Stimulated activated CD8-positive, alpha-beta memory T cell treated with anti-CD3 and anti-CD28 coated beads, Interleukin-4, amount 100 ng/mL, for 4 hours (primary cell): ENCODE measurements at places on chromosomes 3 and 15.

DNA sequence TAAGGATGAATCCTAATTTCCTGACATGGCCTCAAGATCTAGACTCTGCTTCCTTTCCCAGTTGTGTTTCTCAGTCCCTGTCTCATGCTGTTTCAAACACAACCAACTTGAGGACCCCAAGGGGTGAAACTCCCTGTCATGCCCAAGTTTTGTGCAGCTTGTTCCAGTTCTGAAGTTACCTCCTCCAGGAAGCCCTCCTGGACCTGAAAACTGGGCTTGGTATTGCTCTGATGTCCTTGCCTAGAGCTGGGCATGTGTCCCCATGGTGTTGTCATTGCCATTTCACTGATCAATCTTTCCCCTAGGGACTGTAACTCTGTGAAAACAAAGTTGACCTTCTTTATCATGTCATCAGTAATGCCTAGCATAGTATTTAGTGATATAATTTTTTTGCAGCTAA is 6.1 kb upstream of the LMOD3 start:
- no peak for DNase-seq

- DNase-seq, result no peak
These were observed 74.6 kb upstream of the ACAD9 start for GRCh38 chr3:128804811-128805155.

DNA sequence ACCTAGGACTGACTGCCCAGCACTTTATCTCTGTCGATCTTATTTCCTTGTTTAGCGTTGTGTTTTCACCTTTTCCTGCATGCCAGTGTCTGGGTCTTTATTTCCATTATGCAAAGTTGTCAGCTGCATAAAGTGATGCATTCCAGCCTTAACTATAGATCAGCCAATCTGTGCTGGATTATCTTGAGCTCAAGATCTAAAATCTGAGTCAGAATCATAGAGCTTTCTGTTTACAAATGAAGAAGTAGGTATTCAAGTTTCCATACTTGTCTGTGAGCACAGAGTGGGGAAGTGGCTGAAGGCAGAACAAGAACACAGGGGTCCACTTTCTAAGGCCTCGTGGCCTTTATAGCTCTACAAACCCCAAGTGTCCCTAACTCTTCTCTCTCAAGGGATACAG is 82.4 kb upstream of the PLCL2 start:
- no peak for DNase-seq

- no peak for DNase-seq
These were observed 373.1 kb upstream of the WNT5A start for GRCh38 chr3:55860049-55860721.

DNA sequence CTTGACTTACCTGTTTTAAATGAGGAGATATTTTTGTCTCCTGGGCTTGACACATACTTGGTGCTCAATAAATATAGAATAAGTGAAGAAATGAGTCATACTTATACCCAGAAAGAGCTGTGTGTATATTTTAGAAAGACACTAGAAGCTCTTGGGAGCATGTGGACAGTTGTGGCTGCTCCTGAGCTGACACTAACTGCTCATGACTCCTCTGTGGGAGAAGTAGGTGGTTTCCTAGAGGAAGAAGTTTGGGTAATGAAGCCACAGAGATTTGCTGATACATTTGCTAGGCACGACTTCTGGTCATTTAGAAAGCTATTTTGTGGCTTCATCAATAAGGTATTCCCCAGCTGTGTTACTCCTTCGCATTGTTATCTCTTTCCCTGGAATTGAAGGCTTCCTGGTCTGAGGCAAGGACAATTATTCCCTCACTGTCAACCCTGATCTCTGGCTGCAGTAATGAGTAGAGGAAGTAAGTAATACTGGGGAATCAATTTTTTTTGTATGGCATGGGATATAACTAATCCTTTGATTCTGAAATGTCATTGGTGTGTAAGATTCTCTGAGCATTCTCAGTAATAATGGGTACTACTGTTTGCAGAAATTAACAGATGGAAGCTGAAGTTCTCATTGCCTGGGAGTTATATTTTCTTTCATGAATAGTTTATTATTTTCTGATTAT is 79.6 kb upstream of the DCBLD2 start:
- no peak for DNase-seq

DNA sequence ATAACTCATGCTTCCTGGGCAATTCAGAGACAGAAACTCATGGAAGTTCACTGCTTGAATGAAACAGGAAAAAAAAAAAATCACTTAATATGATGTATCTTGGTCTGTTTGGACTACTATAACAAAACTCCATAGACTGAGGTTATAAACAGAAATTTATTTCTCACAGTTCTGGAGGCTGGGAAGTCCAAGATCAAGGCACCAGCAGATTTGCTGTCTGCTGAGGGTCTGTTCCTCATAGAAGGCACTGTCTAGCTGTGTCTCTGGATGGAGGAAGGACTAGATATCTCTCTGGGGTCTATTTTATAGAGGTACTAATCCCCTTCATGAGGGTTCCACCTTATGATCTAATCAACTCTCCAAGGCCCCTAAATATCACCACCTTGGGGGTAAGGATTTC is 119.3 kb downstream of the IGF2BP2 start:
- DNase-seq, result no peak

DNA sequence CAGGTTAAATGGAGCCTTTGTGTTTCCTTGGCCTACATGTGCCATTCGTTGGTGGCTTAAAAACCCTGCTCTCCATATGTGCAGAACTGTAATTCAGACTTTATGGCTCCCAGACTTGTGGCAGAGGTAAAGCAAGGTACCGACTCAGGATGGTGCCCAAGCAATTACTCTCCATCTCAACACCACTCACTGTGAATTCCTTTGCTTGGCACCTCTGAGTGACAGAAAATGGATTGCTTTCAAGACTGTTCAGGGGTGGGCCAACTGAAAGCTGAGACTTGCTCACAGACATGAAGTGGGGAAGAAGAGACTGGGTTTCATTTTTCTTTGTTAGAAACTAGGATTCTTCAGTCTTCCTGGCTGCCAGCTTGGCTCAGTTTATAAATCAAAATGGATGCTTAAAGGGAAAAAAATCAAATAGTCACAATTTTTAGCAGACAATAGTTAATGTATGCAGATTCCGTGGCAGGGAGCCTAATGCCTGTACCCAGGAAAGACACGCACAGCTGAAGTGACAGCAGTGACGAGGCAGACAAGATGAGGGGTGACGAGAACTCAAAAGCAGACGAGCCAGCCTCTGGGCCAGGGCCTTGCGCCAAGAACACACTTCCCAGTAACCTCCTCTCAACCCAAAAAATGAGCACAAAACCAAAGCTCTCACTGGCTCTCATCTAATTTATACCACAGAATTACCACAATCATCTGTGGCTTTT is 207.9 kb upstream of the SLC2A2 start:
- no peak for DNase-seq

DNA sequence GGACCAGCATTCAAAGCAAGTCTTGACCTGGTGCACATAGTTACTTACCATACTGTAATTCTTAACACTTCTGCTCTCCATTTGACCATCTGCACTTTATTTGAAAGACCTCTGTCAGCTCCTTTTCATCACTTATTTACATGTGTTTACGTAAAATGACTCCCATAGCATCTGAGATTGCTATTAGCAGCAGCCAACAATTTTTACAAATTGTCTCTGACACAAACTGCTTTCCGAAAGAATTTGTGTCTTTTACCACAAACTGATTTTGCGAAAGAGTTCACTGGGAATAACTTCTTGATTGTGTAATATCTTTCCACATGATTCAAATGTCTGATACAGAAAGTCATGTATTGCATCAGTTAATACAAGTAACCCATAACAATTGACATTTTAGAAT is 144.1 kb upstream of the PEX5L start:
- no peak for DNase-seq

GRCh38 chr3:108352176-108352575 is 55.8 kb downstream of the HHLA2 start:
- no peak for DNase-seq

- no peak for DNase-seq
These were observed 56.1 kb downstream of the SLC12A8 start for GRCh38 chr3:125156456-125156855.

- DNase-seq, result no peak
These were observed 59.1 kb downstream of the THRB start for GRCh38 chr3:24435584-24435983.

GRCh38 chr3:194344012-194344411 is 7.1 kb downstream of the CPN2 start:
- peak; percentile 31 for DNase-seq

- DNase-seq, result no peak
These were observed 36.1 kb upstream of the CTXND1 start for GRCh38 chr15:80288131-80288530.

- no peak for DNase-seq
These were observed 1.8 kb downstream of the DAPK2 start for GRCh38 chr15:64044300-64045100.

DNA sequence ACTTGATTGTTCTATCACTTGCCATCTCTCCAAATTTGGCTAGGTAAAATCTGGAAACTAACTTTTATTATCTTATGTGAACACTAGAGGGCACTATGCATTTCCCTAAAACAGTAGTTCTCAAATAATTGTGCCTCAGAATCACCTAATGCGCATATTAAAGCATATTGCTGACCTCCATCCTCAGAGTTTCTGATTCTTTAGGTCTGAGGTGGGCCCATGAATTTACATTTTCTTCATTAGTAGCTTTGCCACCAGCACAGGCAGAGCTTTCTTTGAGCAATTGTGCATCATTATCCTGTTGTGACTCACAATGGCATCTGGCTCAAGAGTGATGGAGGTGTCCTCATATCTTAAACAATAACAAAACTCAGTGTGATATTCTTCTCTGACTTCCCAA is 17.5 kb upstream of the BCHE start:
- no peak for DNase-seq

DNA sequence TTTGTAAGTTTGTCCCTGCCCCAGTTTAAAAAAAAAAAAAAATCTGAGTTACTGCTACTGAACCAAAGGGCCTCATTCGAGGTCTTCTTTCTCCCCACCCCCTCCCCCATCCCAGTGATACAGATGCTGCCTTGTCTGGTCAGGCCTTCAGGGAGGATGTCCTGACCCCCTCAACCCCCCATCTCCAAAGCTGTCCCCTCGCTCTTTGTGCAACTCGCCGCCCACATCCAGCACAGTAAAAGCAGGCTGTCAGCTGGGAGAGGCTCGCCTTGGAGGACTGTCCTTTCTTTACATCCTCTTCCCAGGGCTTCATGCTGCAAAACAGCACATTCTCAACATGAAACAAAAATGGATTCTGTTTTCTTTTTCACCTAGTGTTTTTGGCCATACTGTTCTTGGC is 133.4 kb downstream of the VGLL4 start:
- DNase-seq, result no peak

DNA sequence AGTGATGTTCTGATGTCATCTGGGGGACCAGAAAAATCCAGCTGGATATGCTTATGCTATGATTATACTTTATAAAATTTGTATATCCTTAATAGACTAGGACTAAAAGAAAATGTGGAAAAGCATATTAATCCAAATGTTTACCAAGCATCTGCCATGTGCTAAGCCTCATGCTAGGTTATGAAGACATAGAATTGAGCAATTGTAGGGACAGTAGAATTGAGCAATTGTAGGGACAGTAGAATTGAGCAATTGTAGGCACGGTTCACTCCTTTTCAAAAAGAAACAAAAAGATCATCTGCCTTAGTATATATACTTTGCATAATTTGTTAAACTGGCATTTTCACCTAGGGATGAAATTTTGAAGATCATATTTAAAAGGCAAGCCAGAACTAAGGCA is 18.3 kb downstream of the ABHD5 start:
- DNase-seq, result no peak

GRCh38 chr15:62241135-62241770 is 76.2 kb upstream of the C2CD4B start:
- no peak for DNase-seq

DNA sequence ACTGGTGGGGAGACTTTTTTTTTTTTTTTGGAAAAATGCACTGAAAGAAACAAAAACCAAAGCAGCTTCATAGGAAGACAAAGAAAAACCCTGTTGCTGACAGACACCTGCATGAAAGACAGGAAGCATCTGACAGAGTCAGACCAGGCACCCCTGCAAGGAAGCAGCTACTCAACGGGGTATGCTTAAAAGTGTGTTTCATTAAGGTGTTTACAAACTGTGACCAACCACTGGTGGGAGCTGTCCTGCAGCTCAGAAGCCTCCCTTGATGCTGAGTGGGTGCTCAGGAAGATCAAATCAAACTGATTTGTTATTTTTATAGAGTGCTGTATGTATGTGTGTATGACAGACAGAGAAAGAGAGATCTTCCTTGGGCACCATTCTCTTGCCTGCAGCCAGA is 34.7 kb upstream of the AGBL1 start:
- DNase-seq, result no peak

- DNase-seq, result no peak
These were observed 36.3 kb downstream of the PLA2G4D start for GRCh38 chr15:42057799-42058646.

DNA sequence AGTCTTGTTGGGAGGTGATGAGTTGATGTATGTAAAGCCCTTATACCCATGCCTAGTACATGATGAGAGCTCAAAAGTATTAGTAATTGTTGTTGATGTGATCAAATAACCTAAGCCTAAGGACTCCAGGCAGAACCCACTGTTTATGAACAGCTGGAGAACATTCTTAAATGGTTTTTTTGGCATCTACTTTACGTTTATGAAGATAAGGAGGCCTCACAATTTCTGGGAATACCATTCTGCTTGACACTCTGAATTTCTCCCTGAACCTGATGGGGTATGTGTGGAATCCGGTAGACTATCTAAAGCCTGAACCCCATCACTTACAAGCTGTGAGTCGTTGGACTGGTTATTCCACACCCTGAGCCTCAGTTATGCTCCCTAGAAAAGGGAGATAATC is 244.6 kb upstream of the WNT5A start:
- no peak for DNase-seq

- DNase-seq, result no peak
These were observed 55.2 kb downstream of the TMEM108 start for GRCh38 chr3:133093366-133093765.

- DNase-seq, result no peak
These were observed 71.5 kb upstream of the GALNT15 start for GRCh38 chr3:16102905-16103364.

DNA sequence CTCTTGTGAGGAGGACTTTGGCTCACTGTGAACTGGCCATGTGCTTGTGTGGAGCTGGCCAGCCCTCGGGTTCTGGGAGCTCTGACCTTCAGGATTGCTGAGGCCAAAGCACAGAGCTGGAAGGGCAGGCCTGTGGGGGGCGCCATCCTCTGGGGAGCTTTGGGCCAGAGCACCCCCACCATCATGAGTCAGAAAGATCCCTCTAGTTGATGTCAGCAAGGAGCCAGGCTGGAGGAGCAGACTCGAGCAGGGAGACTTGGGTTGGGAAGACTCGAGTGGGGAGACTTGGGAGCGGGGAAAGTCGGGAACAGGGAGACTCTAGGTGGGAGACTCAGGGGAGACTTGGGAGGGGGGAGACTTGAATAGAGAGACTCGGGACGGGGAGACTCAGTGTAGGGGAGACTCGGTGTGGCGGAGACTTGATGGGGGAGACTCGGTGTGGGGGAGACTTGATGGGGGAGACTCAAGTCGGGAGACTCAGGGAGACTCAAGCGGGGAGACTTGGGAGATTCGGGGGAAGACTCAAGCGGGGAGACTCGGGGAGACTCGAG is 37.7 kb upstream of the PLXNA1 start:
- no peak for DNase-seq

- no peak for DNase-seq
These were observed 1.4 kb downstream of the MORF4L1 start for GRCh38 chr15:78873793-78874765.
